Naive B cell (primary cell): ENCODE measurements at places on chromosomes 5 and 9.

GRCh38 chr9:107112707-107113243 is 170.3 kb upstream of the RAD23B start:
- DNase-seq = no peak

- peak; percentile 25 for DNase-seq
These were observed 86.3 kb upstream of the IFNK start for GRCh38 chr9:27437652-27438373.

- DNase-seq = no peak
These were observed 119.0 kb downstream of the SV2C start for GRCh38 chr5:76202182-76202581.

DNA sequence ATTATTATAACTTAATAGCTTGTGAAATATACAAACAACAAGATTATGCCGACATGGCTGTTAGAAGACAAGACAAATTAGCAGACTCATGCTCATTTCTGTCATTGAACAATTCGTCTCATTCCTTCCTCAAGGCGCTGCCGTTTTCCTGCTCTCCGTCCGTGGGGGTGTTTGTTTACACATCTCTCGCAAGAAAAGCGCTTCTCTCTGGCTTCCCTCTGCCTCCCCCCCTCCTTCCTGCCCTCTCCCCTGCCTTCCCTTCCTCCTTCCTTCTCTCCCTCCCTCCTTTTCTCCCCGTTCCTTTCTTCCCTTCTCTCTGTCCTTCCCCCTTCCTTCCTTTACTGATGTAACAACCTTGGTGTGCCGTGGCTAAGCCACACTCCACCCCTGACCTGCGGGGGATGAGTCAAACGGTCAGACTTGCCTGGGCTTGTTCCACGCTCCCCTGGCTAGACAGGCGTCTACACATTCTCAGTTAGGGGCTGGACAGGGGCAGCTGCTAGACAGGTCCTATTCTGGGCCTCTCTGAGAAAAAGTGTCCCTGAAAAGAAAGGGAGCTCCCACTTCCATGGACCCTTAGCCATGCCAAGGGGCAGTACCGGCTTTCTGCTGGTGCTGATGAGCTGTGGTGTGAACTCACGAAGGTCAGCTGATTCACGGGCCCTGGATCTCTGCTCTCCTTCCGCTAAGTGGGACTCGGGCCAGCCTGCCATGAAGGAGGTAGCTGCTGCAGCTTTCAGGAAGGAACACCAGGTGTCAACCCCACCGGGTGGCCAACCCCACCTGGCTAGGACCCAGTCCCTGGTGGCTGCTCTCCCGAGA is 32.0 kb upstream of the SPTLC1 start:
- DNase-seq = no peak

- DNase-seq = no peak
These were observed 706.6 kb upstream of the ZNF608 start for GRCh38 chr5:125452991-125453390.

GRCh38 chr5:107997338-107997980 is 326.7 kb upstream of the EFNA5 start:
- no peak for DNase-seq

DNA sequence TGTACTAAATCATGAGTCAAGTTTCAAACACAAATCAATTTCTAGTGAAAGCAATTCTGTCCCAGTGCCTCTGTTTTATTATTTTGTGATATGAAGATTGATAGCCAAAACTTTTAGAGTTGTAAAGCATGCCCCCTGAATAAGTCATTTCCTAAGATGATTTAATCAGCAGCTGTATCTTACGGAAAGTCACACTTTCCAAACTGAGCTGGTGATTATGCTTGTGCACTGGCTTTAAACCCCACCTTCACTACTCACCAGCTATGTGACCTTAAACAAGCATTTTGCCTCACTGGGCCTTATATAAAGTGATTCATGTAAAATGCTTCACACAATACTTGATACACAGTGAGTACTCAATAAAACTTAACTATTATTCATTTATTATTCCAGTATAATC is 78.1 kb downstream of the EDIL3 start:
- no peak for DNase-seq

- DNase-seq = no peak
These were observed 169.5 kb upstream of the HAPLN1 start for GRCh38 chr5:83889971-83890745.

DNA sequence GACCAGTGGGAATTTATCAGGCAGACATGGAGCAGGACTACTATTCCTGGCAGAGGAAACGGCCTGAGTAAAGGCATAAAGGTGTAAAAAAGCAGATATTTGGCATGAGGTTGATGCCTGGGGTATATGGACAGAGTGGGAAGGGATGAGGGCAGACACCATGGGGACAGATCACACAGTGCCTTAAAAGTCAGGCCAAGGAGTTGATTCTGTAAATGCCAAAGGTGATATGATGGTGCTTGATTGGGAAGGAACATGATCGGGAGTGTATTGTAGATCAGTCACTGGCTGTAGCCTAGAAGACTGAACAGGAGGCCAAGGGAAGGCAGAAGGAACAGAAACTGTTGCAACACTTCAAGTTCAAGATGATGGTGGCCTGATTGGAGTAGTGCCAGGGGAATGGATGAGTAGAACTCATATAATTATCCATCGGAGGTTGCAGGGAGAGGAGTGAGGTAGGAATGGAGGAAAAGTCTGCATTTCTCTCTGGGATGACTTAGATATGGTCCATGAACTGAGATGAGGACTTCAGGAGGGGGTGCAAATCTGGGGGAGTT is 594.3 kb upstream of the KLF4 start:
- no peak for DNase-seq

DNA sequence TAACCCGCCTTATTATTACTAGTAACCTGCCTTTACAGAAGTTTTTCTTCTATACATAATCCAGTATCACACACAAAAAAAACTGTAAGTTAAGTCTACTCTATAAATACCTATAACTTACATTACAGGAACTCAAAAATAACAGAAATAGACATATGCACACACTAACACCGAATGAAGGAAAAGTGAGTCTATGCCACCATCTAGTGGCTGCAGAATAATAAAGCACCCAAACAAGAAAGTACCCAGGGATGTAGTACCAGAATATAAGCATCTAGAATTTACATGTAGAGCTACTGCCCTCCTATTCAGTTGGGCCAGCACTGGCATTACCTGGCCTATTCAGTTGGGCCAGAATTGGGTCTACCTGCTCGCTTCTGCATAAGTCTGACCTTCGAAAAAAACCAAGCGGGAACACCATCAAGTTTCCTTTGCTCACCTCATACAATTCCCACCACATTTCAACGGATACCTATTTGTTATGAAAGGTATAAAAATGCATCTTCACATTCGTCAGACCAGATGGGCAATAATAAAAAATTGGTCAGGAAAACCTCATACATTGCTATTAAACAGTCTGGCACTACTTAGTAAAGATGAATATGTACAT is 4.0 kb upstream of the NIPSNAP3A start:
- DNase-seq = peak; percentile 65

DNA sequence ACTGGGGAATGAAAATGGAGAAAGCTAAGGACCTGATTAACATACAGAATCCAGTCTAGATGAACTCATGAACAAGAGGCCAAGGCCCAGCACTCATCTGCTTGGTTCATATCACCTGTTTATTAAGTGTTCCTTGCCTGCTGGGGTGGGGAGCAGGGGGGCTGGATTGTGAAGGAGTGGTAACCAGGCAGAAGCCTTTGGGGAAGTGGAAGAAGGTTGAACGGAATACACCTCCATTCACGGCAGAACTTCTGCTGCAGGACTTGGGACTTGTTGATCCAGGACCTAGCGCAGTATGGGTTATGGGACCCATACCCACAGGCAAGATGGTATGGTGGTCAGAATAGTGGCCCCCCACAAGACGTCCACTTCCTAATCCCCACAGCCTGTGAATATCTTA is 8.8 kb upstream of the SEPTIN8 start:
- DNase-seq = no peak

DNA sequence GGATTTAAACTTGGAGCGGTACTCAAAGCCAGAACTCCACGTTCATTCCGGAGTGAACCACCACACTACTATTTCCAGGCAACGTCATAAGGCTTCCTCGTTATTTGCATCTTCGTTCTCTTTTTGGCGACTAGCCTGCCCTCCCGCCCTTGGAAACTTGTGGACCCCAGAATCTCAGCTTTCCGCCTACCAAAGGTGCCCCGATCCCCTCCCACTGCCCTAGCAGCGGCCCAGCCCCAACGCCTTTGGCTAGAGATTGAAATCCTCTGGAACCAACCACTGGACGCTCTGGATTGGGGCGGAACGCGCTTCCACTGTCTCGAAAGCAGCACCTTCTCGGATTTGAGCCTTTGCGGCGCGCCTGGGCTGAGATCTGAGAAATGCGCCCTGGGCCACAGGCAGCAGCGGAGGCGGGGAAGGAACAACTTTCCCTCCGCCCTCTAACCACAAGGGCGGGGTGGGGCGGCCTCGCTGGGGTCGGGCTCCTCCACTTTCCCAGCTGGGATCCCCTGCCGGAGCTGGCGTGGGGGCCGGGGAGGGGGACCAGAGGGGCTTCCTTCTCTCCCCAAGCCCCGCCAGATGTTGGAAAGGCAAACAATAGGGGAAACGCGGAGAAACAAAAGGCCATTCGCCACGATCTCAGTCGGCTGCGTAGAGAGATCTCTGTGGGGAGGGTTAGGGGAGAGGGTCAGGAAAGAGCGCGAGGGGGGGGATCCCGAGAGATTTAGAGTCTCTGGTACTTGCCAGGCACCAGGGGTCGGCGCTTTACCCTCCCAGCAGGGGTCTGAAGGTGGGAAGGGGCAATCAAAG is 1.3 kb downstream of the MOB3B start:
- DNase-seq = peak; percentile 61

DNA sequence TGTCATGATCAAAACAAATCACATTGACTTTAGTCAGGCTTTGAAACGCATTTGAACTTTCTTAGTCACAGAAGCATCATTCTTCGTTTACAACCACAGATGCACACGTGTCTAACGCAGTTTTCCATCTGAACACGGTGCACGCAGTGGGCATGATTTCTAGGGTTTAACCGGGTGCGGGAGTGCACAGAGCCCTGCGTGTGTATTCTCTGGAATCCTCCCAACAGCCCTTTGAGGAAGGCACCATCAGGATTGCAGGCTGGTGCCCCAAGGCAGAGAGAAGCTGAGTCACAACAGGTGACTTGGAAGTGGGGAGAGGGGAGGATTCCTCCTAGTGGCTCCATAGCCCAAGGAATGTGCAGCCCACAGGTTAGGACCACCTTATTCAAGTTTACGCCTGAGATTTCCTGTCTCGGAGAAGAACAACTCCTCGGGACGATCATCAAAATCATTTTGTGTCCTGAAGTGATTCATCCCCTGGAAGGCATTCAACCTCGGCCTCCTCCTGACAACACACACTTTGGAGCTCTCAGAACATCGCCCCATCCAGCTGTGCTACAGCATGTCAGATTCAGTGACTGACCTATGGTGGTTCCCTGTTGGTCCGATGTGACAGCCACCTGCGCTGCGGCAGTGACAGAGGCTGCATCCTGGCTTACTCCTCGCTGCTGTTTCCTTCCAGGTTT is 13.1 kb downstream of the ROPN1L start:
- no peak for DNase-seq

GRCh38 chr9:111854799-111855198 is 41.8 kb upstream of the UGCG start:
- DNase-seq = no peak

DNA sequence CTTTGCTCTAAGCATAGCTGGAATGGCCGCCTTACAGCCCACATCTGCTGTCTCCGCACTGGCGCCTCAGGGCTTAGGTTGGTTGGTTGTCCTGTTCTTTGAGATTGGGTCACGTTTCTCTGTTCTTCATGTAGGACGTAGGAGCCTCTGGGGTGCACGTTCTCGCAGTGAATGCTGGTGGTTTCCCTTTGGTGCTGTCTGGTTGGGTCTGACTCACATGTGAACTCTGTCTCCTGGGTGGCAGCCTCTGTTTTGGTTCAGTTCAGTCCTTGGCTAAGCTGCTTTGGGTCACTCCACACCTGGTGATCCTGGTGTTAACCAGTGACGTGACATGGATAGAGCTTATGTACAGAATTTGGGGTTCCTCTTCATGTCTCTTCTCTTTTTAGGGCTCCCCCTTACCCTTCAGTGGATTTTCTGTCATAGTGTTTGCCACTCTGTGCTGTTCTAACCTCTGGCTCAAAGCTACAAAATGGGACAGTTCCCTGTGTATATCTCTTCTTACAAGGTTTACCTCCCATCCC is 12.6 kb upstream of the LPCAT1 start:
- peak; percentile 75 for DNase-seq

- DNase-seq = no peak
These were observed 4.3 kb downstream of the MCTP1 start for GRCh38 chr5:95280401-95281095.

GRCh38 chr9:132160802-132161742 is 786 bp upstream of the NTNG2 start:
- DNase-seq = peak; percentile 55

DNA sequence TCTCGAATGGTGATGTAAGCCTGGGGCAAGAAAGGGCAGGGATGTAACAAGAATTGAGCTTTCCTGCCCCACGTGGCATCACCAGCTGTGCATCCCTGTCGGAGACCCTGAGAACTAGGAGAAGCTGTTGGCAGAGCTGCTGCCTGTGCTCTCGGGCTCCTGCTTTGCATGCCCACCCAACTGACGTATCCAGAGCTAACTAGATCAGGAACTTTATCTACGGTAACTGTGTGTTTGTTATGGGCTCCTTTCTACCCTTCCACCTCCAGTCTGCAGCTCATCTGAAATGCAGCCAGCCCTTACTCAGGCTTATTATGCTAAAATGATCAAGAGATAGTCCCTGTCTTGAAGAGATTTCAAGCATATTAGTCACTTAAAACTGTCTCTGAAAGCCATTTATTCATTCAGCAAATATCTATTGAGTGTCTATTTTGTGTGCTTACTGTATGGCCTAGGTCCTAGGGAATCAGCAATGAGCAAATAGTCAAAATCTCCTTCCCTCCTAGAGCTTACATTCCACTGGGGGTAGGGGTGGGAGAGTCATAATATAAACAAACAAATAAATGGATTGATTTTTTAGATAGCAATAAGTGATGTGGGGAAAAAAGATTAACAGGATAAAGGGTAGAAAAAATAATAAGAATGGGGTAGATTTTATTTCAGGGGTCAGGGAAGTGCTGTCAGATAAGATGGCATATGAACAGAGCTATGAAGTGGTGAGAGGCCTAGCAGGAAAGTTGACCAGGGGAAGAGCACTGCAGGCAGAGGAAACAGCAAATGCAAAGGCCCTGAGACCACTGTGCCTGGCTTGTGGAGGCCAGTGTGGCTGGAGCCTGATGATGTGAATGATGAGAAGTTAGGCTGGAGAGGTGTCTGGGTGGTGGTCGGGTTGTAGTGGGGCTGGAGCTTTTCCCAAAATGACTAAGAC is 118.2 kb downstream of the GALNT10 start:
- DNase-seq = no peak

DNA sequence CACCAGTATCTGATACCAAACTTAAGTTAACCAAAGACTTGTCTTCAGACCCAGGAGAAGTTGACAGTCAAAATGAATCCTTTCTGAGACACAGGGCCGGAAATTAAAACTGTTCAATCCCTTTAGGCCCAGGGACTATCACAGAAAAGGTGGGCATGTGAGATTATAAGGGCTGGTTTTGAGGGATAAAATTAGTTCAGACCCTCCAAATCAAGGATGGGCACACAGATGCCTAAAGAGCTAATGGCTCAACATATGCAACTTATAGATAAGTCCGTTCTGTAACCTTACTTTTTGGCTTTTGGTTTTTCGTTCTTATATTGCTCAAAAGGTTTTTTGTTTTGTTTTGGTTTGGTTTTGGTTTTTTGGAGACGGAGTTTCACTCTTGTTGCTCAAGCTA is 129.6 kb upstream of the ABCA1 start:
- DNase-seq = no peak

GRCh38 chr9:80157561-80157983 is 585.8 kb downstream of the TLE4 start:
- no peak for DNase-seq
